Stimulated activated naive CD8-positive, alpha-beta T cell treated with anti-CD3 and anti-CD28 coated beads, Interleukin-15, amount 100 ng/mL, for 72 hours (primary cell): ENCODE measurements at places on chromosomes 16 and 17.
A peak's percentile ranks its signal among the peaks of the same experiment; 100 is the strongest.

DNA sequence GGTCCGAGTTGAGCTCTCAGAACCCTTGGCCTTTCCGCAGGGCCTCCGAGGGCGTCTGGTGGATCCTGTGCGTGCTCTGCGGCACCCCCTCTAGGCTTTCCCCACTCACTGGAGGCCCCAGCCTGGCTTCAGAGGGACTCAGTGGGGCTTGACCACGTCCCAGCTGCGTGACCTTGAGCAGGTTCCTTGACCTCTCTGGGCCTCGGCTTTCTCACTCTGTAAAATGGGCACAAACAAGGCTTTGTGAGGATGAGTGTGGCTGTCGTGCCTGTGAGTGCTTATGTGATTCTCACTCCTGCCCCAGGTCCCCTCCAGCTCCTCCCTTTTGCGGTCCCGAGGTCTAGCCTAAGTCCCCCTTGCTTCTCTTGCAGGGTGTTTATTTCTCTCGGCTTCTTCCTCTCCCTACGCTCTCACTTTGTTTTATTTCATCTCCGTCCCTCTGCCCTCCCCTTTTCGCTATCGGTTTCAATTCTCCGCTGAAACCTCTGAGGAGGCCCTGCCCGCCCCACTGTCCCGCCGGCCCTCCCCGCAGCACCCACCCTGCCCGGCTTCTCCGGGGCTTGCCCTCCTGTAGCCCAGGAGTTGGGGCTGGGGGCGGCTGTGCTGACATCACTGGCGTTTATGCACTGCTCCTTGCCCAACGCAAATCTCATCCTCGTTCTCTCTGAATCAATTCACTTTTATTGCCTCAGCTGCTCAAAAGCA, 82.3 kb upstream of the CBX4 start:
- no peak for DNase-seq

DNA sequence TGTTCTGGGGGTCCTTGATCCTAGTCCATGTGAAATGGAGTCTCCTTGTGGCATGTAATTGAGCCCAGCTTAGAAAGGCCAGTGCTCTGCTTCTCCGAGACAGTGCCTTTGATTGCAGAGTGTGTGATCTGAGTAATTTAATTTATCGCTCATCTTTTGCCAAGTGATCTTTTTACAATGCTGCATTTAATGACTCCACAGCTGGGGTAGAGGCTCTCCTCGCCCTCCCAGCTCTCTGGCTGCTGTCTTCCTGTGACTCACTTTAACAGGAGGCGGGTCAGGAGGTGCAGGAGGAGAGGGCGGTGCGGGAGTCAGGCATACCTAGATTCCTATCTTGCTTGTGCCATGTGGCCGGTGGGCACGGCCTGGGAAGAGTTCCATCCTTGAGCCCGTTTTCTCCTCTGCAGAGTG, 113.4 kb upstream of the FOXF1 start:
- DNase-seq: no peak

DNA sequence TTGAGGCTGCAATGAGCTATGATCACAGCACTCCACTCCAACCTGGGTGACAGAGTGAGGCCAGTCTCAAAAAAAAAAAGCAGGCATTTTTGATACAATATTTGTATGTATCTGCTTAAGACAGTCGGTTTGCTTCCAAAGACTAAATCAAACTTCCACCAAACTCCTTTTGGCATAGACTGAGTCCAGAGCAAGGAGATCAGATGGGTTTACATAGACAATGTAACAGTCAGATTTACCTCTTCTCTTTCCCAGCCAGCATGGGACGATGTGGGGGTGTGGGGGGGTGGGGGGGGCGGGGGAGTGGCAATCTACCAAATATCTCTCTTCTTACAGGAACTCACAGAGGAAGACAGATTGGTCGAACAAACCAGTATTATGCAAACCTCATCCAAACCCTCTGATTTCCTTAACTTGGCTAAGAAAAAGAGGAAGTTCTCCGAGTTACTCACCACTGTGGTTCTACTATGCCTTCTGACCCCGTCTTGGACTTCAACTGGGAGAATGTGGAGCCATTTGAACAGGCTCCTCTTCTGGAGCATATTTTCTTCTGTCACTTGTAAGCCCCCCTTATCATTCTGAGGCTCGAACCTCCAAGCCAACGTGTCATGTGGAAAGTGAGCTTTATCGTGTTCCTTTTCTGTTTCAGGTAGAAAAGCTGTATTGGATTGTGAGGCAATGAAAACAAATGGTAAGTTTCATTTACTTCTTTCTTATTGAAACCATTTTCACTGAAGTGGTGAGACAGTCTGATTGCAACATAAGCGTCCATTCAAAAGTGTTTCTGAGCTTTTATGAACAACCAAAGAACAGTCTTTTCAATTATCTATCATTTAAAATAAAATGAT, at the start of gene MILR1:
Gene MILR1, plus strand, starts transcription at position 451 of the 848 bp plus-strand sequence. Its CDS starts 54 bp downstream, at position 505.
- DNase-seq: no peak

DNA sequence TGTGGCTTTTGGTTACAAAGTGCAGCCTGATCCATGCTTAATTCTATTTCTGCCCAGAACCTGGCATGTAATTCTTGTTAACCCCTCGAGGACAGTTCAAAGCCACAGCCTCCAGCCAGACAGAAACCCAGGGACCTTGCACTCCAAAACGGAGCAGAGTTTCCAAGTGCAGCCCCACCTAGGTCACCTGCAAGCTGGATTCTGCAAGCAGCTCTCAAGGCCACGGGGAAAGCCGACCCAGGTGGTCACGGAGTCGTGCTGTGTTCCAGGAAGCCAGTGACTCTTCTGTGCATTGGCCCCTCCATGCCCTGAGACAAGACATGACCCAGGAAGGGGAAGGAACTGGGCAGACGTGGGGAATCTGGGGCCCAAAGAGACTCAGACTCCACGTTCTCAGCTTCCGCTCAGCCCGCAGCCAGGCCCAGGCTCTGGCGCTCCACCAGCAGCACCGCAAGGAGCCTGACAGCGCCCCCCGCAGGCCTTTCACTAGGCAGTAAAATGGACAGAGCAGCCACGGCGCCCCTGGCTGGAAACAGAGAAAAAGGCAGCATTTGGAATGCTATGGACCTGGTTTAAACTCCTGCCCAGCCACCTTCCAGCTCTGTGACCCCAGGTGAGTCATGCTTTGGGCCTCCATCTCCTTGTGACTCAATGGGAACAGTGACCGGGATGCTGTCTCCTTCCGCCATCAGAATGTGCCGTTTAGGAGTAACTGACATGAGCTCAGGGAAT, 27.3 kb upstream of the GSG1L start:
- no peak for DNase-seq

GRCh38 chr16:56588781-56589140, 567 bp upstream of the MT3 start:
- no peak for DNase-seq

DNA sequence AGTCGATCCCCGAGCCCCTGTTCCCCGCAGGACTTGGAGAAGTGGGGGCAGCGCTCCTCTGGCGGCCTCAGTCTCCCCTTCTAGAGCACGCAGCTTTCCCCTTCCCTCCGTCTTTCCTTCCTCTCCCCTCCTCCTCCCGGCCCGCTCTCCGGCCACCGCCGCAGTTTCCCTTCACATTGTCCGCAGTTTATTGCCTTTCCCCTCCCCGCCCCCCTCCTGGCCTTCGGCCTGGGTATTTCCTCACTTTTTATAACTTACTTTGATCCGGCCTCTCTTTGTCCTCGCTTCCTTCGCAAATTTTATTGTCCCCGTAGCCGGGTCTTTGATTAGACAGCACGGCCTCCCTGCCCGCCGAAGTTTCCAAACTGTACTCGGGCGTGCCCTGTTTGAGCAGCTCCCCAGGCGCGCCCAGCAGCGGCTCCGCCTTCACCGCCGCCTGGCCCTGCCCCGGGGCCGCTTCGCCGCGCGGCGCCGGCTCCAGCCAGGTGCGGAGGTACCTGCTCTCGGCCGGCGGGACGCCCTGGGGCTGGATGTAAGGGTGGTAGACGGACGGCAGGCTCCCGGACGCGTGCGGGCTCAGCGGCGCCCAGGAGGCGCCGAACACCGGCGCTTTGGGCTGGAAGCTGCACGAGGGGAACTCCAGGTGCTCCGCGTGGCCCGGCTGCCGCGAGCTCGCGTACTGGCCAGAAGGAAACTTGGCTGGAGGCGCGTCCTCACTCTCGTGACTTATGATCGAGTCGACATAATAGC, 488 bp downstream of the HOXB9 start:
- DNase-seq: peak; percentile 61

DNA sequence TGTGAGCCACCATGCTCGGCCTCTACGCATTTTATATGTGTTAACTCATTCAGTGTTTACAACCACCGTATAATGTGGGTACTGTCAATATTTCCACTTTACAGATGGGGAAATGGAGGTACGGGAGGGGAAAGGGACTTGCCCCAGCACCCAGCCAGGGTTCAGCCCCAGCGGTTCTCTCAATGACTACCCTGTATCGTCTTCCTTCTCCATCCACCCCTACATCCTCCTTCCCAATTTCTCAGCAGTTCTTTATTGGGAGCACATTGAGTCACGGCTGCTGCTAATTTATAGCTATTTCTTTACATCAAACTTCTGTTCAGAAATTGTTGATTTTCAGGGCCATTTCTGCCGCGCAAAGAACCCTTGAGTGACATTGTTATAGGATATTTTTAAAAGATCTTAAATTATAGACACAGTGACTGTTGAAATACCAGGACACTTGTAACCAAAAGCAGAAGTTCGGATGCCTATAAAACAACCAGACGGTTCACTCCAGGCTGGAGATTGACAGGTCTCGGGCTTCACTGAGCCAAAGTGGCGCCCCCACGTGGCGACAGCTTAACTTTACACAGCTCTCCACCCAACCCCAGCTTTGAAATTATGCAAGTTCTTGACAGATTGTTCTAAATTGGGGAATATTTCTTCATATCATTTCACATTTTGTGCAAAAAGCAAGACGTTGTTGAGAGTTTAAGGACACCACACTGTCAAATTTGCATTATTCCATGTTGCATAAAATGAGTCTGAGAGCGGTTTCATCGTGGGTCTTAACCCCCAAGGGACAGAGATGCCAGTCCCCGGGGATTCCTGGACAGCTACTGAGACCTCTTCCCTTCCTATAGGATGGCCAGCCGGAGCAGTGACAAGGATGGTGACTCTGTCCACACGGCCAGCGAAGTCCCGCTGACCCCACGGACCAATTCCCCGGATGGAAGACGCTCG, 11.8 kb downstream of the SYT17 start:
- DNase-seq: peak; percentile 20

DNA sequence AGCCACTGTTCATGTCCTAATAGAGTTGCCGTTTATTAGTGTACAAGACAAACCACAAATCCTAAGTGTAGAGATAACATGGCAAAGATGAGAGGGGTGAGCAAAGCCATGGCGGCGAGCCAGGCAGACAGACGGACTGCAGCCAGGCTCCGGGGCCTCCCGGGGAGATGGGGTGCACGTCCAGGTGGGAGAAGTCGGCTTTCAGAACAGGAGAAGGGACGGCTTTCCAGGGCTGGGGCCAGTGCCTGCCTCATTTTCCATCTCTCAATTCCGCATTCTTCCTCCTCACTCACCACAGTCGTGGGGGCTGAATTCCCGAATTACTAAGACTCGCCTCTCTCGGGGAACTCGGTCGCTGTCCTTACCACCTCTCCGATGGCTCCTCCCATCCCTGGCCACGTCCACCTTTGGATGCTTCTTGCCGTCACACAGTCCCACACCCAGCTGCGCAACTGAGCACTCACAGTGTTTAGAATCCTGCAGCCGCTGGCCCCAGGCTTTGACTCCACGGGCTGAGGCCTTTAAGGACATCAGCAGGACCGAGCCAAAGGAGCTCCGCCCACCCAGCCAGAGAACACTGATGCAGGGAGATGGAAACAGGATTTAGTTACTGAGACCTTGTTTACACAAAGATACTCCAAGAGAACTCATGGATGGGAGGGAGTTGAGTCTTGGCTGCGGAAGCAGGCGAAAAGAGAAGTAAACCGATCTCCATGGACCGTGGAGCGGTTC, 59.7 kb downstream of the RNF112 start:
- DNase-seq: no peak

DNA sequence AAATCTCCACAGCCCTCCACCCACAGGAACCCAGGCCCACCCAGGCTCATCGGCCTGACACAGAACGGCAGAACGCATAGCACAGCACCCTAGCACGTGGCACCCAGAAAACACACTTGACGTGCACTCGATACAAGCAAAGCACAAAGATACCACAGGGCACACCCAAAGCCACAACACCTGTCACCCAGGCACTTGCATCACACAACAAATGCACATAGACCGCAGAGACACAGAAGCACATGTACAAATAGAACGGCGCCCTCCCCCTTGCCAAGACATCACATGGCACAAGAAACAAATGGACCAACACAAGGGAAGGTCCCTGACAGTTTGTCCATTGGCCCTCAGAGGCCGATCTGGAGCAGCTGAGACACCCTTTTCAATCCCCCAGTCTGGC, 147.7 kb upstream of the WSCD1 start:
- no peak for DNase-seq

- DNase-seq: no peak
Observed at GRCh38 chr16:11677959-11678881, 10.0 kb downstream of the SNN start.

DNA sequence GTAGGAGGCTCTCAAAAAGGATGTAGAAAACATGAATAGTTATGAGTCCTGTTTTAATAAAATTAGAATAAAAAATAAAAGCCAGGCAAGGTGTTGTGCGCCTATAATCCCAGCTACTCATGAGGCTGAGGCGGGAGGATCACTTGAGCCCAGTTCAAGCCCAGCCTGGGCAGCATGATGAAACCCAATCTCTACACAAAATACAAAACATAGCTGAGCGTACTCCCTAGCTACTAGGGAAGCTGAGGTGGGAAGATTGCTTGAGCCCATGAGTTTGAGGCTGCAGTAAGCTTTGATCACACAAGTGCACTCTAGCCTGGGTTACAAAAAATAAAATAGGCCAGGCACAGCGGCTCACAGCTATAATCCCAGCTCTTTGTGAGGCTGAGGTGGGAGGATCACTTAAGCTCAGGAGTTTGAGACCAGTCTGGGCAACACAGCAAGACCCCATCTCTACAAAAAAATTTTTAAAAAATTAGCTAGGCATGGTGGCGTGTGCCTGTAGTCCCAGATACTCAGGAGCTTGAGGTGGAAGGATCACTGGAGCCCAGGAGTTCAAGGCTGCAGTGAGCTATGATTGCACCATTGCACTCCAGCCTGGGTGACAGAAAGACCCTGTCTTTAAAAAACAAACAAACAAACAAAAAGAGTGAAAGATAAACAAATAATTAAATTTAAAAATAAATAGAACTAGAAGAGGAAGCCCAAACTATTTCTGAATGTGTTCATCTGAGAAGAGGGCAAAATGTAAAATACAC, 17.2 kb upstream of the PRM1 start:
- DNase-seq: no peak

DNA sequence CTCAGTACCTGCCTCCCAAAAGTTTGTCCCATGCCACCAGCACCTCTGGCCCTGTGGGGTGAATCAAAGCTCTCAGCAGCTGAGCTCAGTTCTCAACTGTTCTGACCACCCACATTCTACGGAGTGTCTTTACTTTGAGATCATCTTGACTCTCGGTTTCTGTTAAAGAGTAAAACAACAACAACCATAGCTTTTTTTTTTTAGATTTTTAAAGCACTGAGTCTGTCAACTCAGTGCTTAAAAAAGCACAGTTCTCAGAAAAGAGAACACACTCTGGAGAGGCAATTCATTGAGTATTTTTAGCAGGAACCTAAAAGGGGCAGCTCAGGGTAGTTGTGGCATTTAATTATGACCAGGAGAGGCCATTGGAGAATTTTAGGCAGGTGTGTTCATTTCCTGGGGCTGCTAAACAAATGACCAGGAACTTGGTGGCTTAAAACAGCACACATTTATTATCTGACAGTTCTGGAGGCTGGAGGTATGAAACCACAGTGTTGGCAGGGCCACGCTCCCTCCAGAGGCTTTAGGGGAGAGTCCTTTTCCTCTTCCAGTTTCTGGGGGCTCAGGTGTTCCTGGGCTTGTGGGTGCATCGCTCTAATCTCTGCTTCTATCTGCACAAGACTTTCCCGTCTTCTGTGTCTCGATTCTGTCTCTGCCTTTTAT, 6.7 kb upstream of the WFIKKN2 start:
- no peak for DNase-seq

- no peak for DNase-seq
Observed at GRCh38 chr17:36153895-36154610, 22.4 kb downstream of the TBC1D3B start.
